ENCODE measurements at places on chromosomes 3 and 15. TPM values are rescaled to one million over a fixed set of nuclear protein-coding genes. Genes with fewer than 3 reads are reported as not detected.

Gene KCNH8
- total RNA-seq, result 0.08 TPM

Gene GOLGA8H
- 1.7 TPM for total RNA-seq

Gene MESP2
- 0.19 TPM for total RNA-seq

Gene ACAN
- total RNA-seq, result 1.9 TPM

- DNase-seq, result no peak
Observed at GRCh38 chr15:25775317-25775912, 87.7 kb downstream of the ATP10A start.

DNA sequence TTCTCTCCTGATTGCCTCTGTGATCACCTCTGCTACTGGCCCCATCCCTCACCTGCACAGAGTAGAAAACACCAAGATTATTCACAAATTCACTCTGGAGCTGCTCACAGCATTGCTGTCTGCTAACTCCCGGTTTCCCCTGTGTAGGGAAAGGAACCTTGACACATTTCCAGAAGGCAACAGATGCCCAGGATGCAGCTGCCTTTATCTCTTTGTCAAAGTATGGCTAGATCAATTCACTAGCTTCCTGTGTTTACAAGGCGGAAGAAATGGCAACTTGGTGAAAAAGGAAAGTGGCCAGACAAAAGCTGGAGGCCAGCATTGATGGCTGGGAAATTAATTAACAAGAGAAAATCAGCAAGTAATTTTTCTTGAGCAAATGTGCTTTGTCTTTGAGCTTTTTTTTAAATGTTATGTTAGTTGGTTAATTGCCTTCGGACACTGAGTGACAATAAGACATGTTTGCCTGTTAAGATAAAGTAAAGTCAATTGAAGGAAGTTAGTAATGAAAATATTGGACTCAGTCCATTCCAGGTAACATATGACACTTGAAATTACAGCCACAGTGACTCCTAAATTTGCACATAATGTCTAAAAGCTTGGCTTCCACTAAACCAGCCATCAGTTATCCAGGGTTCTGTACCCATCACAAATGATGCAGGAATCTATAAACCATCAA, 394.6 kb upstream of the IL12A start:
- no peak for DNase-seq

GRCh38 chr3:171531716-171532115, 71.5 kb upstream of the TNIK start:
- no peak for DNase-seq

DNA sequence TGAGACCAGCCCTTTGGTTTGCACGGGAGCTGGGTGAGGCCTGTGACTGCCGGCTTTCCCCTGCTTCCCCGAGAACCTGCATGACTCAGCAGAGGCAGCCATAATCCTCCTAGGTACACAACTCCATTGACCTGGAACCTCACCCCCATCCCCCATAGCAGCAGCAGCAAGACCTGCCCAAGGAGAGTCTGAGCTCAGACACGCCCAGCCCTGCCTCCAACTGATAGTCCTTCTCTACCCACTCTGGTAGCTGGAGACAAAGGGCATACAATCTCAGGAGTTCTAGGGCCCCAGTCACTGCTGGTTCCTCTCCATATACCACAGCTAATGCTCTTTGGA, 141.0 kb upstream of the ARHGEF26 start:
- no peak for DNase-seq

DNA sequence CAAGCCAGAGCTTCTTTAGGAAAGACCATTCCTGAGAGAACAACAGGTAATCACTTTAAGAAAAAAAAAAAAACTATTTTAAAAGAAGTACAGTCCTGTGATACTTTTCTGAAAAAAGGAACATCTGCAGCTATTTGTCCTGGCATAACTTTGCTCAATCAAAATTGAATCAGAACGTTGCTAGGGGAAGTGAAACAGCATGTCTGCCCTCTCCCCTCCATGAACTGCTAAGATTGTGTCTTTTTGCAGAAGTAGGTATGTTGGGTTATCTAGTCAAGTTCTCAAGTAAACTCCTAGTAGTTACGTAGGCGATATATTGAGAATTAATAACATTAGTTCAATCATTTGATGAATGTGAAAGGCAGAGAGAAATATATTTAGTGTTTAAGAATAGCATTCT, 1013.3 kb downstream of the TUSC7 start:
- no peak for DNase-seq

- DNase-seq, result no peak
Observed at GRCh38 chr3:113035387-113035982, 44.7 kb downstream of the GTPBP8 start.

DNA sequence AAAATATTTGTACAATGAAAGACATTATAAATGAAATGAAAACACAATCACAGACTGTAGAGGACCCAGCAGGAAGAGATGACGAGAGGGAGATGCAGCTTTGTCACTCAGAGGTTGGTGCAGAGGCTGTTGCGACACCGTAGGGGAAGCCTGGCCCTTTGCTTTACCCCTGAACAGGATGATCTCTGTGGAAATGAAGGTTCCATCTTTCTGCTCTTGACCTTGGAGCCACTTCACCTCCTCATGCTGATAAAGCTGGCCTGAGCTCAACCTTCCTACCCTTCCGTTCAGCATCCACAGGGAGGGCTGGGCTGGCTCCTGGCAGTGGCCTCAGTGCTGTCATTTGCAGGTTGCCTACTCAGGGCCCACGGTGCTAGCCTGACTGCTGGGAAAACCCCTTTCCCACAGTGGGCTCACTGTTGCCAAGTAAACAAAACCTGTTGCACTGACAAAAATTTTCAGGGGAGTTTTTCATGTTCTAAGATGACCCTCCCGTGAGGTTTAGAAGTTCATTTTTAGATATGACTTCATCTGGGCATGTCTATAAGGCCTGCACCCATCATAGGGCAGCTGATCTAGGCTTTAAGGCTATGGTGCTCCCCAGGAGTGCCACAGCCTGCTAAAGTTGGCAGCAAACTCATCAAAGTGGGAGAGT, 3.0 kb upstream of the CD80 start:
- no peak for DNase-seq

GRCh38 chr3:143090976-143091837, 28.4 kb upstream of the CHST2 start:
- DNase-seq, result no peak

DNA sequence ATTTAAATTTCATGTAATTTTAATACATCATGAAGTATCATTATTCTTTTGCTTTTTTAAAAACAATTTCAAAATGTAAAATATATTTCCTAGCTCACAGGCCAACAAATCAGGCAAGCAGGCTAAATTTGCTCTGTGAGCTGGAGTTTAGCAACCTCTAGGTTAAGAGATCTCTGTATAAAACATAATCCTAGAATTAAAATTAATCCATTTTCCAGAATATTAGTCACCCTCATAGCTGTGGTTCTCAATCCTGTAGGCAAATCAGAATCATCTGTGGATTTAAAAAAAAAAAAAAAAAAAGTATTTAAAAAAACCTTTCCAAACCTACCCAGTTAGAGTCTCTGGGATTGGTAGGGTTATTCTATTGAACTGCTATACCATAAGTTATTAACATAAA, 209.7 kb downstream of the MINAR1 start:
- DNase-seq, result no peak

DNA sequence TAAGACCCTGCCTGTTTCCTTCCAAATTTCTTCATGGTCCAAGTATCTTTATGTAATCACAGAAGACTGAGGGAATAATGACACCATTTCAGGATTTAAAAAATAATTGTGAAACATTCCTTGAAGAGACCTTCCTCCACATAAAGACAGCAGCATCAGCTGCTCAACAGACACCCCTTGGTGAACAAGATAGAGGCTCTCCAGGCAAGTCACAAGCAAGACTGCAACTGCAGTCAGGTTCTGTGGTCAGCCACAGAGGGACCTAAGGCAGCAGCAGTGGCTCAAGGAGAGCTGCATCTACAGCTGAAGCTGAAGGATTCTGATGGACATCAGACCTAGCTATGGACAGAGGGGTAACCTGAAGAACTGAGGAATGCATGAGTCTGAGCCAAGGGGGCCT, 97.2 kb upstream of the C3orf80 start:
- no peak for DNase-seq

GRCh38 chr3:121757087-121757811, 7.7 kb upstream of the GOLGB1 start:
- DNase-seq, result no peak

- no peak for DNase-seq
Observed at GRCh38 chr3:24101676-24102168, 156.6 kb downstream of the NR1D2 start.

GRCh38 chr3:152056987-152057386, 183.5 kb downstream of the SUCNR1 start:
- DNase-seq, result no peak

GRCh38 chr3:58639001-58639400, 27.6 kb downstream of the FAM3D start:
- no peak for DNase-seq

- no peak for DNase-seq
Observed at GRCh38 chr3:100637197-100637631, 27.8 kb downstream of the ADGRG7 start.

DNA sequence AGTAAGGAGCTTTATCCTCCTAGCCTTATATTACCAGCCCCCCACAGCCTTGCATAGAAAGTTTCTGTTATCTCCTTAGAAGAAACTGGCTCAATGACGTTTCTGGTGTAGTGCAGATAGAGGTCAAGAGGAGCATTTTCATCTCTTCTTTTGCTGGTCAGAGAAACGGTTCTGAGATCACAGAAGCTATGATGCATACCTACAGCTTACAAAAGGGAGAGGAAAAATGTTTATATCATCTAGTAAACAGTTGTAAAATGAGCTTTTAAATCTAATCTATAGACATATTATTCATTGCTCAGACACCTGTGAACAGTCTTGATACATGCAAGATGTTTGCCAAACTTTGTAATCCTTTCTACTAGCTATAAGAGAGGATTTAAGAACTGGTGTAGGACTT, 68.0 kb downstream of the GMPS start:
- DNase-seq, result no peak

GRCh38 chr15:38050529-38051448, 116.3 kb downstream of the TMCO5A start:
- no peak for DNase-seq
